Right renal pelvis (tissue), 4 donors: ENCODE measurements at places on chromosomes 12 and 14.

- DNase-seq, result no peak
Measured at GRCh38 chr14:75614179-75614578, 35.8 kb downstream of the FLVCR2 start.

DNA sequence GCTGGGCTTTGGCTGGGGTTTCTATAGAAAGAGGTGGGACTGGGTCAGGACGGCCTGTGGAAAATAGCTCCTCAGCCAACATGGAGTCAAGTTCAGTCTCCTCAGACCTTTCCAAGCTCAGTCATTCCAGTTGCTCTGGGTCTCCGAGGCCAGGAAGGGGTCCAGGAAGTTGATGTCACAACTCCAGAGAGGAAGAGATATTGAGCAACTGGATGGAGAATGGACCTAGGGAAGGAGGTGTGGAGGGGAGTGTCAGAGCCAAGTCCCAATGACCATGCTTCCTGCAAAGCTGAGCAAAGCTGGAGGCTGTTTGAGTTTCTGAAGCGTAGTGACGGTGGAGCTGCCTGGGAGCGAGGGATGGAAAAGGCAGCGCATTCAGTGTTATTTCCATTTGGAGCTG, 86.1 kb downstream of the SLC24A4 start:
- DNase-seq, result no peak

GRCh38 chr14:89740241-89740640, 214.3 kb downstream of the EFCAB11 start:
- DNase-seq, result no peak

GRCh38 chr12:1620092-1620491, 8.9 kb upstream of the WNT5B start:
- no peak for DNase-seq
